Kidney epithelial cell (primary cell): ENCODE measurements at places on chromosomes 13 and 19.

DNA sequence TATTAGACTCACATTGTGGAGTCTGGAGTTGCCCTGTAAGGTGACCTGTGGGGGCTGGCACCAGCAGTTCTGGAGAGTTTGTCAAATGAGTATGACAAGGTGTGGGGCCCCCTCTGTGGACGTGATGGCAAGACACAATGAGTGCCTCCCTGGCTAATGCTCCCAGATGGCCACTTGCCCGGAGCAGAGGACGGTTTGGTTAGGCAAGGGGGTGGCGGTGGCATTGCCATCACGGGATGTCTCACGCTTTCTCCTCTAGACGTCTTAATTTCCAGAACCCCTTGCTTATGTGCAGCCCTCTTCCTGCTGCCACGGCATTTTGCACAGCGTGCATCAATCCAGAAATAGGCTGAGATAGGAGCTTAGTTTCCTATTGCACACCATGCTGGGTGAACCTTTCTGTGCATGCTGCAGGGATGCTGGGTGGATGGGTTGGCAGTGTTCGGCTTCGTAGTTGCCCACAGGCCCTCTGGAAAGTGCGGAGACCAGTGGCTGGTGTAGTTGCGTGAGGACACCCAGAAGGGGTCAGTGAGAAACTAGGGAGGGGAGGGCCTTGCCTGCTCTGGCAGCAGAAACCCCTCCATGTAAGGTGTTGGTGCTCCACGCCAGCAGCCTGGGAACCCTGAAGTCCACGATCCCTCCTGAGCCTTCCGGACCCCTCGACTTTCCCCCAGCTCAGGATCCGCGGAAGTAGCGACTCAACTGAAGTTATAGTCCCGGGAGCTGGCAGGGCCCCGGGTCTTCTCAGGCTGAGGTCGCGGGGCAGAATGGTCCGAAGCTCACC lies 18.1 kb upstream of the LRP3 start:
- no peak for DNase-seq

- no peak for DNase-seq
These were observed 26.0 kb downstream of the ZNF333 start for GRCh38 chr19:14715841-14716240.

DNA sequence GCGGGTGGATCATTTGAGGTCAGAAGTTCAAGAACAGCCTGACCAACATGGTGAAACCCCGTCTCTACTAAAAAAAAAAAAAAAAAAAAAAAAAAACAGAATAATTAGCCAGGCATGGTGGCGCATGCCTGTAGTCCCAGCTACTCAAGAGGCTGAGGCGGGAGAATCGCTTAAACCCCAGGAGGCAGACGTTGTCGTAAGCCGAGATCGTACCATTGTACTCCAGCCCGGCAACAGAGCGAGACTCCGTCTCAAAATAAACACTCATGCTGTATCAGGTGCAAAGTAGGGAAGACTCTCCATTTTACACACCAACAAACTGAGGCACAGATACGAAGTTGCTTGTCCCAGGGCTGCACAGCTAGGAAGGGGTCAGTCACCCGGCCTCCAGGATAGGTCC lies 15.6 kb downstream of the TLE6 start:
- no peak for DNase-seq

DNA sequence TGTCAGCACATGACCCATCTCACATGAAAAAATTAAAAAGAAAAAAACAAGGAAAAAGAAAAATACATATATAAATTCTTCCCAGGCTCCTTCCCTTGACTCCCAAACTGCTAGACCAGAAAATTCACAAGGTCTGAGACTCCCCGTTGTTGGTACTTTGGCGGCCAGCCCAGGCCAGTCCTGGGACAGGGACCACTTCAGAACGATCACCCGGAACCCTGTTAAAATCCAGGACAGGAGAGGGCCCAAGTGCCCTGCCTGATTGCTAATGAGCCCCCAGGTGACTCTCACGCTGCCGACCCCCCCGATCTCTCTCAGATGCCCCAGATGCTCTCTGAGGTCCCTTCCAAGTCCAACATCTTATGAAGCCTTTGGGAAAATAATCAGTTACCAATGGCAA lies 107.2 kb downstream of the COL4A2 start:
- DNase-seq: no peak

DNA sequence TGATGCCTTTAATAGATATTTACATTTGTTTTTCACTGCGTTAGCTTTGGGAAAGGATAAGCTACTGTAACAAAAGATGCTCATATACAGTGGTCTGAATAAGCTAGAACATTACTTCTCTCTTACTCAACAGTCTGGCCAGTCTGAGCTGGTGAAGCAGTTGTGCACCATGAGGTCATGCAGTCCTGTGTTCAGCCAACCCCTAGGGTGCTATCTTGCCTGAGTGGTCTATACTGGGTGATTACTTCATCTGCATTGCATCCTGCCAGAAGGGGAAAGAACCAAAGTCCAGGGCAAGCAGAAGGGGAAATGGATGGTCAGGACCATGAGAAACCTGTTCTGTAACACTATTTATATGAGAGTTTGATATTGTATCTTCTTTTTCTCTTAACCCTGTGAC lies 31.5 kb downstream of the ERCC5 start:
- no peak for DNase-seq

DNA sequence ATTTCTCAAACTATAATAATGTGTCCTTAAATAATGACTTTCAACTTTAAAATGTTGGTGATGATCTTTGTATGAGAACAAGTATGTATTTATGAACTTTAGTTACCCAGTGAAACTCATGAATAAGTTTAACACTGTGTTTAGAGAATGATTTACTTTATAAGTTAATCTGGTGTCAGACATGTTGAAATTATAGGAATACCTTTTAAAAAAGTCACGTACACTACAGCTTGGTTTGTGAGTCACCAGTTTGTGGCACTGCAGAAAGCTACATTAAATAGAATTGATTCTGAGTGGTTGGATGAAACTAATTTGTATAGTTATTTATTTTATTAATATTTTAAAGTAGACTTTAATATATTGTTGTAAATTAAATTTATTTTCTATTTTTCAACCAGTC lies 1366.2 kb upstream of the PCDH20 start:
- DNase-seq: peak; percentile 7

DNA sequence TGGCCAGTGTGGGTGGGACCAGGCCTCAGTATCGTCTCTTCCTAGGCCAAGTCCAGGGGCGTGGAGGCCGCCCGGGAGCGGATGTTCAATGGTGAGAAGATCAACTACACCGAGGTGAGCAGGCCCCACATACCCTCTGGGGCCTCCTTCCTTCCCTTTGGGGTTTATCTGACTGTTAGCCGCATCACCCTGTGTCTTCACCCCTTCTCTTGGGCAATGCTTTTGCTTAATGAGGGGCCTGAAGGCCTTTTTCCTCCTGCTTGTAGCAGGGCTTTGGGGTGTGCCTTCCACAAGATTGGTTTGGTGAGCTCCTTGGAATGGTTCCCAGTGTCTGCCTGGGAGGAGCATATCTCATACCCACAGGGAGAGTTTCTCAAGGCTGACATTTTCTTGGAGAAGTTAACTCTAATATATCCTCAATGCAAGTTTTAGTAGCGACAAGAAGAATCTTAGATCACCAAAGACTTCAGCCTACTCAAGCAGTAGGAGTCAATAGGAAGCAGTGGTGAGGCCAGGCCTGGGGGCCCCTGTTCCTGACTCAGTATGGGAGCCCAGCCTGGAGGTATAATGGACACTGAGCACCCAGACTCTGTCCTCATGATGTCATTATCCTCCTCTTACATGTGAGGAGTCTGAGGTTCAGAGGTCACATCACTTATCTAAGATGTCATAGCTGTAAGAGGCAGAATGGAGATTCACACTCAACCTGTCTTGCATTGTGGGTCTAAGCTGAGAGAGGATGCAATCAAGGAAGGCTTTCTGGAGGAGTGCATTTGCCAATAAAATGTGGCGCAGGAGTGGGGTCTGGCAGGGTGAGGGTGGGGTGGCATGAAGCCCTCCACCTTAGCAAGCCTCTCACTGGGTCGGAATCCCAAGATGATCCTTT lies 2.0 kb downstream of the GPI start:
- no peak for DNase-seq
